ENCODE measurements at places on chromosomes 4 and X. TPM values are rescaled to one million over a fixed set of nuclear protein-coding genes. Genes with fewer than 3 reads are reported as not detected.
A peak's percentile ranks its signal among the peaks of the same experiment; 100 is the strongest.

DNA sequence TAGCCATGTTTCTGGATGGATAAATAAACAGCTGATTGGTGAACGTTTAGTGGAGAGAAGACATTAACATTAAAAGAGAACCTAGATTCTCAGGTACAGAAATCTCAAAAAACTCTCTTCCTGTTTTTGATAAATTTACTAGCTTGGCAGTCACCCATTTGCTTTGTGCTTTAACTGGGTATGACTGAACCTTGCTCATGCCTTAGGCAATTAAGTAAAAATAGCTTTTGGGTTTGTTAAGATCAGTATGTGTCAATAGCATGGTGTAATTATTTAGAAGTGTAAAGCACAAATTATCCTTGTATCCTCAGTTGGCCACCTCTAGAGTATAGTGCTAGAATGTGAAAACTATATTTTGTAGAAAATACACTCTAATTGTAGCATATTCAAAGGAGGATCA lies 200.0 kb downstream of the CFAP299 start:
- no peaks in the 10 kb centered on the region for H3K36me3 ChIP-seq
- H3K27ac ChIP-seq: no peak overlapping the region
- no peak for DNase-seq
- peaks cover 5% of the 10 kb centered on the region for H3K4me1 ChIP-seq
- peaks cover 4% of the 10 kb centered on the region for H3K27me3 ChIP-seq

DNA sequence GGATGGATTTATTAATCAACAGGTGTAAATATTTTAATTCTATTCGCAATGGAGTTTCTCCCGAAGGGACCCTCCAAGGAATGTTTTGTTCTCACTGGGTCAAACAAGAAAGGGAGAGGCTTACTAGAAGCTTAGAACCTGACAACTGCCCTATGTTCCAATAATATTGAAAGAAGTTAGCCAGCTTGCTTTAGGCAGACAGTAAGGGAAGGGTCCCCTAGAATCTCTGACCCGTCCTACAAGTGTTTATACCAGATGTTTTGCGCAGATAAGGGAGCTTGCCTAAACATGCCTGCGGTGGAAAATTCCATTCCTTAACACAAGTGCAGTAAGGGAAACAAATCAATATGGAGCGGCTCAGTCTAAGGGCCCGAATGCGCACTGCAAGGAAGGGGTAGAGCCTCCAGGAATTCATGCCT lies 17.7 kb downstream of the IL21 start:
- no peaks in the 10 kb centered on the region for H3K36me3 ChIP-seq
- DNase-seq: no peak
- peaks cover 6% of the 10 kb centered on the region for H3K27me3 ChIP-seq
- no peak overlapping the region for H3K4me3 ChIP-seq

- H3K27ac ChIP-seq: no peak overlapping the region
- no peak overlapping the region for H3K4me3 ChIP-seq
- H3K4me1 ChIP-seq: no peaks in the 10 kb centered on the region
- no peak for DNase-seq
- no peaks in the 10 kb centered on the region for H3K27me3 ChIP-seq
Observed at GRCh38 chr4:23734000-23734399, 155.8 kb downstream of the PPARGC1A start.

GRCh38 chrX:100410901-100411801 lies 1.1 kb upstream of the PCDH19 start:
- DNase-seq: no peak
- peaks cover 1% of the 10 kb centered on the region for H3K36me3 ChIP-seq
- H3K4me1 ChIP-seq: peaks cover 4% of the 10 kb centered on the region
- H3K27ac ChIP-seq: no peak overlapping the region
- H3K27me3 ChIP-seq: peaks cover 58% of the 10 kb centered on the region
- H3K4me3 ChIP-seq: no peak overlapping the region

- peaks cover 9% of the 10 kb centered on the region for H3K27me3 ChIP-seq
- H3K27ac ChIP-seq: no peak overlapping the region
- no peak for DNase-seq
- H3K4me1 ChIP-seq: no peaks in the 10 kb centered on the region
- no peak overlapping the region for H3K4me3 ChIP-seq
Observed at GRCh38 chr4:107258359-107258758, 222.2 kb upstream of the DKK2 start.

GRCh38 chrX:53379747-53380146 lies 42.7 kb downstream of the SMC1A start:
- DNase-seq: no peak
- no peaks in the 10 kb centered on the region for H3K4me1 ChIP-seq
- H3K36me3 ChIP-seq: peaks cover 29% of the 10 kb centered on the region

- no peak for DNase-seq
- H3K4me1 ChIP-seq: no peaks in the 10 kb centered on the region
- H3K4me3 ChIP-seq: no peak overlapping the region
- no peaks in the 10 kb centered on the region for H3K27me3 ChIP-seq
Observed at GRCh38 chr4:73901031-73901430, 31.8 kb downstream of the CXCL1 start.

DNA sequence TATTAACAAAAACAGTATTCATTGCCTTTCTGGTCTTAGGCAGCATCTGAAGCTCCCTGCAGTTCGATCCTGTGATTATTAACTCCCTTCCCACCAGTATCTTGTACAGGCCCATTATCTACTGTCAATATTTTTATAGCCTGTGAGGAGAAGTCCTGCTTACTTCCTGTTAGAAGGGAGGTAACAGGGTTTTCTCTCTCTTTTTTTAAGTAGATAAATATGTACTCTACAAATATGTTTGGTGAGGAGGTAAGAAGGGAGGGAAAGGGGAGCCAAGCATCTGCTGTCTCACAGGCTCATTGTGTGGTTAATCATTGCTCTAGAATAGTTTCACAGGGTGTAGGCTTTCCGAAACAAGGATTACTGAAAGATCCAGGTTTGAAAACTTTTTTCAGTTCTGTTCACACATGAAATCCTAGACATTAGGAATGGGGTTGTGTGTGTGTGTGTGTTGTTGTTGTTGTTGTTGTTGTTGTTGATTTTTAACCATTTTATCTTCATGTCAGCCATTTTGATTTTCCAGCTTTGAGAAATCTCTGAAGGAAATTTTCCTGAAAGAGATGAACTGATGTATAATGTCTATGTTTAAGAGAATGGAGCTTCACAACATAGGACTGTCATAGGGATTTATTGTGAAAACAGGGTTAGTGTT lies 14.2 kb downstream of the ATOH1 start:
- no peak overlapping the region for H3K4me3 ChIP-seq
- no peaks in the 10 kb centered on the region for H3K36me3 ChIP-seq
- no peak for DNase-seq
- no peaks in the 10 kb centered on the region for H3K4me1 ChIP-seq

- H3K4me3 ChIP-seq: no peak overlapping the region
- no peaks in the 10 kb centered on the region for H3K36me3 ChIP-seq
- H3K4me1 ChIP-seq: no peaks in the 10 kb centered on the region
- no peak for DNase-seq
- H3K27ac ChIP-seq: no peak overlapping the region
- no peaks in the 10 kb centered on the region for H3K27me3 ChIP-seq
Observed at GRCh38 chr4:61828960-61829359, 628.8 kb downstream of the ADGRL3 start.

GRCh38 chr4:140135529-140136088 lies 18.4 kb downstream of the MAML3 start:
- H3K27me3 ChIP-seq: no peaks in the 10 kb centered on the region
- no peak overlapping the region for H3K27ac ChIP-seq
- H3K4me3 ChIP-seq: no peak overlapping the region
- no peak for DNase-seq
- H3K4me1 ChIP-seq: peaks cover 19% of the 10 kb centered on the region

GRCh38 chr4:139658586-139659382 lies 6.8 kb upstream of the MGST2 start:
- DNase-seq: no peak
- H3K4me3 ChIP-seq: peak overlapping the region; percentile 62
- H3K4me1 ChIP-seq: peaks cover 36% of the 10 kb centered on the region
- H3K27ac ChIP-seq: peak overlapping the region; percentile 89

DNA sequence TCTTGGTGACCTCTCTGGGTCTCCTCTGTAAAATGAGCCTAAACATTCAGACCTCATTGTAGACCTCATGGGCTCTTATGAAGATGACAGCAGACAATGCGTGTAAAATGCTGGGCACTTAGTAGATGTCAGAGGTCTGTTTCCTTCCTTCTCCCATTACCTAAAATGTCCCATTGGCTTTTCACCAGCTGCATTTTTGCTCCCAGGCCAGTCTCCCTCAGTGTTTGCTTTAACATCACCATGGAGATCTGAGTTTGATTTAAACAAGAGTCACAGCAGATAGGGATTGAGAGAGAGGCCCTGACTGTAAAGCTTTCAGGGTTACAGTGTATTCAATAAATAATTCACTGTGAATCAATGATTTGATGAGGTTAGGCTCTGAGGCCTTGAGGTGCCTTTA lies 24.3 kb downstream of the PSAPL1 start:
- DNase-seq: no peak
- H3K27ac ChIP-seq: no peak overlapping the region
- H3K27me3 ChIP-seq: peaks cover 13% of the 10 kb centered on the region

- no peak overlapping the region for H3K27ac ChIP-seq
- no peak overlapping the region for H3K4me3 ChIP-seq
- no peak for DNase-seq
- no peaks in the 10 kb centered on the region for H3K27me3 ChIP-seq
- peaks cover 3% of the 10 kb centered on the region for H3K36me3 ChIP-seq
Observed at GRCh38 chr4:48261281-48261680, 8.4 kb downstream of the TEC start.

DNA sequence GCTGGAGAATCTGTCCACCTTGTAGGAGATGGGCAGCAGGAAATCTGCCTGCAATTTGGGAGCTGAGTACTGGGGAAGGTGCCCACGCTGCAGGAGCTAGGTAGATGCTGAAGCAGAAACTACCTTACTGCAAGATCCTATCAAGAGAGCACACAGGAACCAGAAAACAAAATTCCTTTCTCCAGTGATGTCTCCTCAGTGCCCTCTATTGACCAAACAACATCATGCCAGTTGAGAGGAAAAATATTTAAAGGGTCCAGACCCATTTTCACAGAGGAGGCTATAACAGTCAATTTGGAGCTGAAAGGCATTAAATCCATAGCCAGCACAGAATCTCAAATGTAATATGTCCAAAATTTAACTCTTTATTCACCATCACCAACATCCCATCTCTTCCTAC lies 406.8 kb downstream of the SLITRK2 start:
- H3K27me3 ChIP-seq: no peaks in the 10 kb centered on the region
- no peaks in the 10 kb centered on the region for H3K36me3 ChIP-seq
- no peak overlapping the region for H3K4me3 ChIP-seq
- H3K4me1 ChIP-seq: no peaks in the 10 kb centered on the region
- no peak overlapping the region for H3K27ac ChIP-seq
- no peak for DNase-seq

GRCh38 chrX:38824176-38824575 lies 22.9 kb downstream of the MID1IP1 start:
- H3K4me3 ChIP-seq: no peak overlapping the region
- no peaks in the 10 kb centered on the region for H3K27me3 ChIP-seq
- no peak for DNase-seq
- no peak overlapping the region for H3K27ac ChIP-seq
- H3K4me1 ChIP-seq: no peaks in the 10 kb centered on the region

GRCh38 chr4:166123546-166123945 lies 250.5 kb downstream of the TLL1 start:
- no peaks in the 10 kb centered on the region for H3K36me3 ChIP-seq
- no peak for DNase-seq
- no peaks in the 10 kb centered on the region for H3K27me3 ChIP-seq
- no peak overlapping the region for H3K4me3 ChIP-seq
- H3K4me1 ChIP-seq: no peaks in the 10 kb centered on the region

- peak; percentile 59 for DNase-seq
- no peaks in the 10 kb centered on the region for H3K27me3 ChIP-seq
- peak overlapping the region; percentile 63 for H3K4me3 ChIP-seq
- peaks cover 70% of the 10 kb centered on the region for H3K4me1 ChIP-seq
- H3K27ac ChIP-seq: peak overlapping the region; percentile 84
- peaks cover 76% of the 10 kb centered on the region for H3K36me3 ChIP-seq
Observed at GRCh38 chr4:77734928-77735327, 84.2 kb downstream of the CNOT6L start.

DNA sequence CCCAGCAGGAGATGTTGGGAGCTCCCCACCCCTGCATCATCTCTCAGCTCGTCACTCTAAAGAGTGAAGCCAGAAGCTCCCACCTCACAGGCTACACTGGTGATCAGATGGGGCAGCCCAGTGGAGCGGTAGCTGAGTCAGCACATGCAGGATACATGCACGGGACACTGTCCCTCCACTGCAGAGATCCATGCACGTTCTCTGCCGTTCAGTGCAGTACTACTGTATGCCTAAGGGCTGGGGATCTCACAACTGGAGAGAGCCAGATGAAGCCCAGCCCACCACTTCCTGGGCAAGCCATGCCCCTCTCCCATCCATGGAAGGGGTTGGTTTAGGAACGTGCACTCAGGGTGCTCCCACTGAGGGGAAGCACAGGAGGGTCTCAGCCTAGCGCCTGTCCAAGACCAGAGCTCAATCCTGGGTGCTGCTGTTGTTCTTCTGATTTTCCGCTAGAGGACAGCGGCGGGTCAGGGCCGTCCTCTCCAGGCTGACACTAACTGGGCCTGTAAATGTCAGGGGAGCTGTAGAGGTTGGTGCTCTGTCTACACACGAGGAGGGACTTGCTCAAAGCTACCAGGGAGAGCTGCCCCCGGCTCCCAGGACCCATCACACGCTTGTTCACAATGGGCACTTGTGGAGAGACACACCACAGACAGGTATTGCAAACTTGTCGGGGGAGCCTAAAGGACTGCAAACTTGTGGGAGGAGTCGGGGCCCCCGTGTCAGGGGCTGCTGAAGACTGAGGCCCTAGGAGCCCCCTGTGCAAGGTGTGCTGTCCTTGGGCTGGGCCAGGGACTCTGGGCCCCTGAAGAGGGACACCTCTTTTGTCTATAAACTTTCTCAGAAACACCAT lies 18.2 kb upstream of the ABLIM2 start:
- H3K36me3 ChIP-seq: no peaks in the 10 kb centered on the region
- H3K4me1 ChIP-seq: no peaks in the 10 kb centered on the region
- H3K4me3 ChIP-seq: no peak overlapping the region
- no peaks in the 10 kb centered on the region for H3K27me3 ChIP-seq
- H3K27ac ChIP-seq: no peak overlapping the region

DNA sequence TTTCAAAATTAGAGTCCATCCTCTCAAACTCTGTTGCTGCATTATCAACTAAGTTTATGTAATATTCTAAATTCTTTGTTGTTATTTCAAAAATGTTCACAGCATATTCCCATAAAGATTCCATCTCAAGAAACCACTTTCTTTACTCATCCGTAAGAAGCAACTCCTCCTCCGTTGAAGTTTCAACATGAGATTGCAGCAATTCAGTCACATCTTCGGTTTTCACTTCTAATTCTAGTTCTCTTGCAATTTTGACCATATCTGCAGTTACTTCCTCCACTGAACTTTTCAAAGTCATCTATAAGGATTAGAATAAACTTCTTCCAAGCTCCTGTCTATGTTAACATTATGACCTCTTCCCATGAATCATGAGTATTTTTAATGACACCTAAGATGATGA lies 216.6 kb upstream of the SLC7A11 start:
- no peak overlapping the region for H3K27ac ChIP-seq
- H3K4me1 ChIP-seq: no peaks in the 10 kb centered on the region
- no peak for DNase-seq
- H3K27me3 ChIP-seq: no peaks in the 10 kb centered on the region

Gene FRG1
- total RNA-seq: 61.2 TPM

Gene TRO
- total RNA-seq: 0.54 TPM

Gene NSUN7
- total RNA-seq: not detected

Gene RADX
- total RNA-seq: 7.8 TPM

Gene SULT1B1
- 6.3 TPM for total RNA-seq

Gene HMX1
- not detected for total RNA-seq

Gene OTUD6A
- not detected for total RNA-seq

Gene CLDN22
- not detected for total RNA-seq

Gene PCDH19
- total RNA-seq: not detected

Gene CLGN
- not detected for total RNA-seq

Gene RPS6KA6
- total RNA-seq: not detected

Data from activated CD4-positive, alpha-beta T cell treated with anti-CD3 and anti-CD28 coated beads, Interleukin-2, amount 10 ng/mL, durations not matched to agents 7 days and 5 days (primary cell).